Activated T-helper 1 cell treated with anti-CD3 and anti-CD28 coated beads, Interleukin-12 subunit alpha, Interleukin-12 subunit beta, Interleukin-2, Interleukin-4 antibody, amounts not matched to agents 30 ng/mL and 10 ng/mL and 1 ng/mL, durations not matched to agents 14 hours and 24 hours and 36 hours (primary cell): ENCODE measurements at places on chromosomes 16 and 17. TPM values are rescaled to one million over a fixed set of nuclear protein-coding genes. Genes with fewer than 3 reads are reported as not detected.

Gene PRSS36
- 0.27 and 0.34 TPM in 2 replicates for total RNA-seq

DNA sequence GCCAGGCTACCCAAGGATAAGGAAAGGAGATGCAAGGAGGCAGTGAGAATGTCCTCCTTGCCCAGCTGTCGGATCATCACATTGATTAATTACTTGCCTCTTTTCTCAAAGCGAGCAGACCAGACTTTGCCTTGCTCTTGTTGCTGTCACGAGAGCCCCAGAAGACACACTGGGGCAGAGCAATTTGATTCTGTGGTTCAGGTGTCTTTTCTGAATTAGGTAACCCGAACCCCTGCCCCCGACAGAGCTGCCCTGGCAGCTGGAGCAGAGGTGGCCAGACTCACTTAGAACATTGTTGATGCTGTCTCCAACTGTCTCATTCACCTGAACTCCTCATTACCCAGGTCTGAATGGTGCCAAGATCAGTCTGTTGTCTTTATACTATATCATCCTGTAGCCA, 34.3 kb downstream of the VAT1L start:
- H3K4me1 ChIP-seq, result no peaks in the 10 kb centered on the region
- H3K27ac ChIP-seq, result no peak overlapping the region
- H3K36me3 ChIP-seq, result no peaks in the 10 kb centered on the region
- H3K27me3 ChIP-seq, result peaks cover 5% of the 10 kb centered on the region
- no peak for DNase-seq

DNA sequence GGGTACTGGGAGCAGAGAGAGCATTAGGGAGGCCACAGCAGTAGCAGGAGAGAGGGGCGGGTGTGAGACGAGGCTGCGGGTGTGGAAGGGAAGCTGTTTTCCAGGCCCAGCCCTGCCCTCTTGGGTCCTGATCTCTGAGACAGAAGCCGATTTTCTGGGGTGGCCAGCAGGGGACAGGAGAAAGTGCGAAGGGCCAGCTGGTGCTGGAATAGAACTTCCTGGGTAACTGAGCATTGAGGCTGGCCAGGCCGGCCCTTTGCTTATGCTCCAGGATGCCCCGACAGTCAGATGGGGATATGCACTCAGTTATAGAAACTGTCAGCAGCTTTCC, 804 bp downstream of the BTBD17 start:
- H3K27me3 ChIP-seq, result peaks cover 20% of the 10 kb centered on the region
- no peaks in the 10 kb centered on the region for H3K36me3 ChIP-seq
- DNase-seq, result no peak
- H3K4me1 ChIP-seq, result peaks cover 4% of the 10 kb centered on the region
- no peak overlapping the region for H3K4me3 ChIP-seq
- H3K27ac ChIP-seq, result no peak overlapping the region

Gene HOXB8
- not detected in 2 replicates for total RNA-seq

Gene TPSD1
- not detected in 2 replicates for total RNA-seq
